ENCODE measurements at places on chromosomes 11 and 22.

- DNase-seq = no peak
Observed at GRCh38 chr22:24564376-24565058, 8.7 kb downstream of the SNRPD3 start.

GRCh38 chr11:6745018-6745417, 26.8 kb downstream of the OR2AG2 start:
- no peak for DNase-seq

- no peak for DNase-seq
Observed at GRCh38 chr11:85182441-85183387, 444.4 kb downstream of the DLG2 start.

DNA sequence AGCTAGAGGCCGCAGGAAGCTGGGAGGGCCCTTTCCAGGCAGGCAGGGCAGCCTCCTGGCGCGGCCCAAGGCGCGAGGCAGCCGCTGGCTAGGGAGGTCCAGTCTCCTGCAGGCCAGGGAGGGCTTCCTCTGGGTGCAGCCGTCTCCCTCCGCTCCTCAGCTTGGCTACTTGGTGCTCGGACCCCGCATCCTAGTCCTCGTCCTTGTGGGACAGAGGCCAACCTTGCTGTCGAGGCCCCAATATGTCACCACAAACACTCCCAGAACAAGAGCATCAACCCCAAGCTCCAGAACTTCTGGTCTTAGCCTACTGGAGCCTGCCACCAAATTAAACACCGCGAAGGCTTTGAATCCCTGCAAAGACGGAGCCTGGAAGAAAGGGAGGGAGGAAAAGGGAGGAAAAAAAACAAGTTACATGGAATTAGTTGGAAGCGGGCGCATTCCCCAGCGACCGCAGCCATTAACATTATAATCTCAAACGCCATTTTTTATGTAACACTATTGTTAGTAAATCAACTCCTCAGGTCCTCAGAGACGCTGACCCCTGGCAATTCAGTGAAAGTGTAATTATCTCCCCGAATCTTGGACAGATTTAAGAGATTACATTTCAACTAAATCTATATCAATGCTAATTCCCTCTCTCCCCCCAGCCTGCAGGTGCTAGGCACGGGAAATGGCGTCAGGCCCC, 12.7 kb upstream of the PAX6 start:
- DNase-seq = no peak

DNA sequence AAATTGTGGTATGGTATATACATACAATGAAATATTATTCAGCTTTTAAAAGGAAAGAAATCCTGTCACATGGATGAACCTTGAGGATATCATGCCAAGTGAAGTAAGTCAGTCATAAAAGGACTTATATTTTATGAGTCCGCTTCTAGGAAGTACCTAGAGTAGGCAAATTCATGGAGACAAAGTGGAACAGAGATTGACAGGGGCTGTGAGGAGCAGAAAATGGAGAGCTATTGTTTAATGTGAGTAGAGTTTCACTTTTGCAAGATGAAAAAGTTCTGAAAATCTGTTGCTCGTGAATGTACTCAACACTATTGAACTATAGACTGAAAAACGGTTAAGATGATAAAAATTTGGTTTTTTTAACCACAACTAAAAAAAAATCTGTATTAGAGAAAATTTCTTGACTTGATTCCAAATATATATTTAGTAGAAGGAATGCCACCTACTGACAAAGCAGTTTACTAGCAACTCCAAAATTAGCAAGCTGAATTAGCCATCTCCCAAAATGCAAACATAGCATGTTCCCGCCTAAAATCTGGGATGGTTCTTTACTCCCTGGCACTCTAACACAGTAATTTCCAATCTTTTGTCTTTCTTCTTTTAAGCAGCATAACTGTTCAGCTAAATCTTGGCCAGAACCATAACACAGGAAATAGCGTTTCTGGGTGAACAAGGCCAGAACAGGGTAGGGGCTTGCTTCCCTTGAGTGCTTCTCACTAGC, 1.5 kb downstream of the UFD1 start:
- no peak for DNase-seq

- DNase-seq = no peak
Observed at GRCh38 chr11:69442012-69442806, 39.3 kb upstream of the LINC01488 start.

GRCh38 chr11:97607291-97608000, 1217.6 kb downstream of the JRKL start:
- DNase-seq = no peak

GRCh38 chr11:128194216-128194615, 393.1 kb downstream of the ETS1 start:
- DNase-seq = no peak

All from stimulated activated CD8-positive, alpha-beta memory T cell treated with anti-CD3 and anti-CD28 coated beads, Interleukin-4, amount 100 ng/mL, for 4 hours (primary cell).